ENCODE measurements at places on chromosomes 3 and 15.

- DNase-seq: no peak
Measured at GRCh38 chr15:78840661-78841375, 29.6 kb upstream of the ADAMTS7 start.

DNA sequence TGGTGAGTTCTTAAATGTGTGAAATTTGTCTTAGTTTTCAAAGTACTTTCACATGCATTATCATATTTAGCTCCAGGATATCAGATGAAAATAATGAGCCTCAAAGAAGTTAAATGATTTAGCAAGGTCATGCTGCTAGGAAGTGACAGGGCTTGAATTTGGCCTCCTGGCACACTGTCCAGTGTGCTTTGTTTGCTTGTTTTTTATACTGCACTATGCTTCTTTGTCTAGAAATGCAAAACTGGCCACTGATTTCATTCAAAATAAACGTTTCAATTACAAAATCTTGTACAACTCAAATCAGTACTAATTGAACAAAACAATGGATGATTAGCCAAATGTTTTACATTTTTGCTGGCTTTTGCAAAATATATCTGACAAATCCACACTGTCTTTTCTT, 583.3 kb upstream of the CBLB start:
- DNase-seq: no peak

DNA sequence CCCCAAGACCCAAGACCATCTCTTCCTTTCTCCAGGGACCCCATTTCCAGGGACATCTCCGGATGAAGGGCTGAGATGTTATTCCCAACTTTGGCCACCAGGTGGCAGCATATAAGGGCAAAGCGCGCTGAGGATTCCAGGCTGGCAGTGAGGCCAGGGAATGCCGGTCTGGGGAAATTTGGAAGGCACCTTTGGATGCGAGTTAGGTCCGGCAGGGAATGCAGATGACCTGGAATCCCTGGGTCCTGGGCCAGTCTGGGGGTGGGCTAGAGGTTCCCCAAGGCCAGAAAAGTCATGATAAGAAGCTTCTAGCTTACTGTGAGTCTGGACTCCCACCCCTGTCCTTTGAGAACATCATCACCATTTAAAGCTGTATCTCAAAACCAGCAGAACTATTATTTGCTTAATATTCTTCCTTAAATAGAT, 1.6 kb upstream of the CHST13 start:
- no peak for DNase-seq

- DNase-seq: no peak
Measured at GRCh38 chr15:60379525-60380274, 18.1 kb downstream of the ANXA2 start.

- DNase-seq: no peak
Measured at GRCh38 chr3:159785273-159785708, 203.3 kb upstream of the IL12A start.

GRCh38 chr15:83653639-83654378, at the start of gene ADAMTSL3:
ADAMTSL3 (plus strand) TSS chr15:83654123; CDS start chr15:83655762, 1,639 bp downstream.
- DNase-seq: no peak

DNA sequence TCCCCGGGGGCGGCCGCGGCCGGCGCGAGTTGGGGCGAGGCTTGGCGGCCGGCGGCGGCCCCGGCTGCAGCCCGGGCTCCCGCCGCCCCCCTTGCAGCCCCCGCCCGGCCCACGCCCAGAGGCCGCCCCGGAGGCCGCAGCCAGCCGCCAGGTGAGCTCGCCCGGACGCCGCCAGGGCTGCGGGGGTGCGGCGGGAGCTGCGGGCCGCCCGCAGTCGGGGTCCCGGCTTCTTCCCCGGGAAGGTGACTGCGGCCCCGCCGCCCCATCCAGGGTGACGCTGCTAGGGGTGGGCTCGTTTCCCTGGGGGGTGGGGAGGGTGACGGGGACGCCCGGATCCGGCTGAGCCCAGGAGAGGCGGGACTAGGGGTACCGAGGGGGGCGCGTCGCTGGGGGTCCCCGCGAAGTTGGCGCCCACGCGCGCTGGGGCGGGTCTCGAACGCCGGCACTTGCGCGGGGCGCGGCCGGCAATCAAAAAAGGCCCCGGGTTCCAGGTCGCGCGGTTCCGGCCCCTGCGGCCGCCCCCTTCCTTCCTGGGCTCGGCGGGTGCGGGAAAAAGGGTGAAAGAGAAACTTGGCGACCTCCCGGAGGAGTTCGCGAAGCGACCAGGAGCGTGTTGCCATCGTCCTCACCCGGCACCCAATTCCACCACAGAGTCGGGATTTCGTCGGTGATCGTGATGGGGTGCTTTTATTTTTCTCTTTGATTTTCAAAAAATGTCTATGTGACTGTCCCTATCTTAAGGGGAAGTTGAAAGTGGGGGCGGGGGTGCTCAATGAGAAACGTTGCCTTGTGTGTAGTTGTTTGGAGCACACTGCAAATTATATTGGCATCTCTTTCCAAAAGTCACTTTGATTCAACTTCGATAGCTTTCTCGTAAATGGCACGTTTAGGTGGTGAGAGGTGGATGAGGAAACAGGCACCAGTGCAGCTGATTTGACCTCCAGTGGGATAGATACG, 619 bp downstream of the ATXN7 start:
- peak; percentile 27 for DNase-seq

- no peak for DNase-seq
Measured at GRCh38 chr3:5260992-5261501, 73.5 kb downstream of the EDEM1 start.

DNA sequence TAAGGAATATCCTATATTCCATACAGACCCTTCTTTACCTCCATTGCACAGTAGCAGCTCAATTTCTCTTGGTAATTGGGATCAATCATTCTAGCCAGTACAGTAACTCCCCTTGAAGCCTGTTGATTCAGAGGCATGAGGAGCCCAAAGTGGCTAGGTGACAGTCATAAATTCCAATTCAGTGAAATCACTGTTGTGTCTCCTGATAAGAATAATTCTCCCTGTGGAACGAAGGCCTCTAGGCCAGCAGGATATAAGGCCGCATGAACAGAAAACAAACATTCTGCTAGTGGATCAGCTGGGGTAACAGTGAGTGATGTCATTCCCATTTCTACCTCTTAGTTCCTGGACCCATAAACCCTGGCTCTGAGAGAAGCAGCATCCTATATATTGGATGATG, 696.3 kb downstream of the NR2F2 start:
- DNase-seq: no peak
